ENCODE measurements at places on chromosomes 5 and 9.

DNA sequence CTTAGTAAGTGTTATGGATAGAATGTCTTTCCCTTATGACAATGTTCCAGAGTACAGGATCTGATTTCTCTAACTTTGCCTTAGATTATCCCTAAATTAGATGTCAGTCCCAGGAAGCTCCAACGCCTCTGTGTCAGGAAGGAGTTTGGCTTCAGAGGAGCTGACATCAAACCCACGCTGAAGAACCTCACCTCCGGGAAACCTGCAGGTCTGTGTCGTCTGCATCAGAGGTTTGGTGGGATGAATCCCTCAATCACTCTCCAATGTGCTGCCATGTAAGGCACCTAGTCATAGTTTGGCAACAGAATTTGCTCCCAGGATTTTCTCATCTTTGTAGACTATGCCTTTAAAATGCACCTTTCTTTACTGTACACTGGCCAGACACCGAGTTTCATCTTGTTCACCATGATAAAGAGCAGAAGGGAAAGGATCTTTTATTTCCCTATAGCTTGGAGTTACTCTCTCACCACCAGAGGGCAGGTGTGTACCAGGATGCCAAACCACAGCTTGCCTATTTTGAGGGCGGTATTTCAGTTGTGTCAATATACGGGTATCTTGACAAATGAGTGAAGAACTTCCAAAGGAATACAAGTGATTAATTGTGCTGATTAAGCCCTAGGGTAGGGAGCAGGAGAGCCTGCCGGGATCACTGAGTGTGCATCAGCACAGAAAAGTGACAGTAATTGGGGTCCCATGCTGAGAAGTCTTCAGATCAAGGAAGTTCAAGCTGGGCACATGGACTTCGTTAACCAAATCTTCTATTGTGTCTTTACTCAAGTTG, 23.4 kb downstream of the MINAR2 start:
- DNase-seq = peak; percentile 35

GRCh38 chr5:10542055-10542550, 21.8 kb upstream of the ANKRD33B start:
- DNase-seq = no peak

- DNase-seq = peak; percentile 84
Measured at GRCh38 chr9:136107155-136107952, 11.3 kb downstream of the TMEM250 start.

DNA sequence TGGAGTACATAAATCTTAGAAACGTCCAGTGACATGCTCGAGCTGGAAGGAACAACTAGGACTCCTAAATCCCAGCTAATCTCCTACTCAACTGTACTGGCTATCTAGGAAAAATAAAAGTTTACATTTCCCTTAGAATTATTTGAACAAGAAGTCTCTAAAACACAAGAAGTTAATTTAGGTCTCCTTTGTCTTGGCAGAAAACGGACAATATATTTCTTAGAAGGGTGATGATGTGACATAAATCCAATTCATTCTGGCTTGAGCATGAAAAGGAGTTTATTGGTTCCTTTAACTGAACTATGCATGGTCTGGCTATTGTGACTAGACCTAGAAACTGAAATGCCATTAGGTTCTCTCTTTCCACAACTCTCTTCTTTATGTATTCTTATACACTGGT, 1242.2 kb upstream of the DMAC1 start:
- DNase-seq = no peak

DNA sequence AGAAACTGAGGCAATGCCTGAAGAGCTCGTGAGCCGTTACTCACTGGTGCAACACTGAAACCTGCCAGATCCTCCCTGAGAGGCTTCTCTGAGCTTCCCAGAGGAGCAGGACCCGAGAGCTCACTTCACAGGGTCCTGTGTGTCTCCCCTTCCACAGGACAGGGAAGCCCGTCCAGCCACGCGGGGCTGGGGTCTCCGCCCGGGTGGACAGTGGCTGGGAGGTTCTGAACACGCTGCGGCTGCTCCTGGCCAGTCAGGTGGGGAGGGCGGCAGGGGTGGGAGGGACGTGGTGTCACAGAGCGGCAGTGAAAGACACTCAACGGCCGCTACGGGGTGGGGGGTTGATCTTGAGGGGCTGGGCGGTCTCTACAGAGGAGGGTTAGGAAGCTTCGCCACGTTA, 290 bp upstream of the ZDHHC11 start:
- DNase-seq = no peak

- peak; percentile 5 for DNase-seq
Measured at GRCh38 chr5:135205632-135206349, 171.8 kb upstream of the PITX1 start.

- DNase-seq = no peak
Measured at GRCh38 chr9:134216449-134216951, 52.1 kb upstream of the RNU6ATAC start.

GRCh38 chr5:15933259-15934207, 246.1 kb downstream of the MARCHF11 start:
- DNase-seq = no peak

DNA sequence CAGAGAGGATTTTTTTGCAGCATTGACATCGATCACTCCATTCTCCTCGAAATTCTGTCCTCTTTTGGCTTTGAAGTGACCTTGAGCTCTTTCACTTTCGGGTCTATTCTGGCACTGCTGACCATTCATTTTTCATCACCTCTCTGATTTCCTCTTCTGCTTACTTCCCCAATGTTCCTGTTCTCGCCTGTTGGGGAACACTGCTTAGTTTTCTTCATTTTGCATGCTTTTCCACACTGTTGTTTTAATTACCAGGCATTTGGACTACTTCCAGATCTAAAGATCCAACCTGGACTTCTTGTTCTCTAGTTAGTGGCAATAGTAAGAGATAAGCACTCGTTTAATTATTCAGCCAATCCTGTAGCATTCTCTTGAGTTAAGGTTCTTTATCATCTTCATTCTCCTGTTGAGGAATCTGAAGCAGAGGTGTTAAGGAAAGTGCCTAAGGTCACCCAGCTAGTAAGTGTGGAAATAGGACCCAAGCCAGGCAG, 53.4 kb downstream of the MAN2A1 start:
- no peak for DNase-seq

GRCh38 chr5:178126556-178126955, 4.3 kb upstream of the RMND5B start:
- no peak for DNase-seq

GRCh38 chr5:91383956-91384300, 811 bp upstream of the ARRDC3 start:
- peak; percentile 30 for DNase-seq

GRCh38 chr5:172005708-172006320, 624 bp downstream of the FBXW11 start:
- no peak for DNase-seq

GRCh38 chr9:132216861-132217619, 55.2 kb downstream of the NTNG2 start:
- no peak for DNase-seq

DNA sequence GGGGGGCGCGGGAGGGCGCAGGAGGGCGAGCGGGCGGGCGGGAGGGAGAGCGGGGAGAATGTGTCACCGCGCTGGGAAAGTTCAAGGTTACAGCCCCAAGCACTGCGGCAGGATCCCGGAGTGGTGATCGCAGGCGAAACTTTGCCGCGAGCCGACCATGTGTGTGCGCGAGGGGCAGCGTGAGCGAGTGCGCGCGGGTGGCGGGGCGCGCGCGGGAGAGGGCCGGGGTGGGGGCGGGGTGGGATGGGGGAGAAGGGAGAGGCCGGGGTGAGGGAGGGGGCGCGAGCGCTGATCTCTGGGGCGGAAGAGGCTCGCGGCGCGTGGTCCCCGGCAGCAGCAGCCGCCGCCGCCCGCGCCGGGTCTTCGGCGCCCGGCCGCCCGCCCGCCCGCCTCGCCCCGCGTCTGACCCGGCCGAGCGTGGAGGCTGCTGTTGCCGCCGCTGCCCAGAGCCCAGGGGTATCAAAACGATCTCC, at the start of gene NFIB:
Gene NFIB, minus strand, starts transcription at position 191 of the 473 bp plus-strand sequence. CDS start 630 bp downstream, outside the sequence.
- DNase-seq = peak; percentile 49

DNA sequence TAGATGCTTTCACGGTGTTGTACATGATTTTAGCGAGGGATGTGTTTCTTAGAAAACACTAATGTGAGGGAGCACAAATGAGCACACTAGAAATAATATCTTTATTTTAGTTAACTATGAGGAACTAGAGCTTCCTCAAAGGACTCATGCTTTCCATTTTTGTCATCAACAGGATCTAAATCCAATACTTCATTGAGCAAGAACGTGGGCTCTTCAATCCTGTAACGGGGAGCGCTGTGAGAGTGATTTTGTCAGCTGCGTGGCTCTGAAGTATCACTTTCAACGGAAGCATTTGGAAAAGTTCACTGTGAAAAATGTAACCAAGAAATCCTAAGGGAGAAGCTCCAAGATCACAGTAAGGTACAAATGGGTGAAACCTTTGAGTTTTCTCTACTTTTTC, 93.2 kb downstream of the LIX1 start:
- no peak for DNase-seq

GRCh38 chr5:139903795-139904565, 108.4 kb downstream of the PSD2 start:
- peak; percentile 45 for DNase-seq

DNA sequence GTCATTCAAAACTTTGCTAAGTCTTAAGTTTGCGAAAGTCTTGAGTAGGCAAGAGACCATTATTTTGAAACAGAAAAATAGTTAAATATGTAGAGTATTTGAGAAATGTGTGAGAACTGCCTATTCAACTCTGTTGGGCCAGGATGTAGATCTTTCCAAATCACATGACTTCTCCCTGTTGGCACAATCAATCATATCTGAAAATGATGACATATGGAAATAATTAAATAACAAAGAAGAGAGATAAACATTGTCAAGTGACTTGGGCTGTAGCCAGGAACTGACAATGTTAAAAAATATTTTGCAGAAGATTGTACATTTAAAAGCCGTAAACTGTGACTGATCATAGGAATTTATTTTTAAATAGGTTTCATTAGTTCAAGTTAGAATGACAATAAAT, 104.6 kb upstream of the IL6ST start:
- peak; percentile 30 for DNase-seq

DNA sequence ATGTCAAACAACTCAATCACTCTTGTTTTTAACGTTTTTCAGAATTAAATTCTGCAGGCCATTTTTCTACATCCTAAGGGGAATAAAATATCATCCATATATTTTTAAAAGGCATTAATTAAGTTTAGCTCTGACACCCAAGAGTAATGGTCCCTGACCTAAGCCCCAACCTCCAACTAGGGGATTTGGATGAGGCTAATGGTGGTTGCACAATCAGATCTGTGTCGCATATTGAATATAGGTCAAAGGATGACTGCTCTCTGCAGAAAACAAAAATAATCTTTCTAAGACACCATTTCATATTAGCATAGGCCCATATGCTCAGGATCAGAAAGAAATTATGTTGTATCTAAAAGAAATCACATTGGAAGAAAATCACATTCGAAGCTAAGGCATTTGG, 20.7 kb downstream of the CDH6 start:
- no peak for DNase-seq

DNA sequence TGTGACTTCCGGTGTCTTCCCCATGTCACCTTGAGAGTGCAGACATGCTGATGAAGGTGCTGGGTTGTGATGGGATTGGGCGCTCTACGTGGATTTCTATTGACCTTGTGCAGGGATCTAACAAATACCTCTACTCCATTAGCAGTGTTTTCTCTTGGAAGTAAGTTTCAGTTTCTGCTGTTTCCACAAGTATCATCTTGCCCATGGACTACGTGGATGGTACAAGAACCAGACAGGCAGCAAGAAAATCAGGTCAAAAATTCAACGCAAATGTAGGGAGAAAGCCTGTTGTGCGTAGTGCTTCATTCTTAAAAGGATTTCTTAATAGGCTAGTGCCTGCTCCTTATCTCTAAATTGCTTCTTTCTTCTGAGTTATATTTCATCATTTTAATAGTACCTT, 60.8 kb downstream of the AOPEP start:
- DNase-seq = no peak

- no peak for DNase-seq
Measured at GRCh38 chr5:79448336-79448735, 65.6 kb downstream of the HOMER1 start.

DNA sequence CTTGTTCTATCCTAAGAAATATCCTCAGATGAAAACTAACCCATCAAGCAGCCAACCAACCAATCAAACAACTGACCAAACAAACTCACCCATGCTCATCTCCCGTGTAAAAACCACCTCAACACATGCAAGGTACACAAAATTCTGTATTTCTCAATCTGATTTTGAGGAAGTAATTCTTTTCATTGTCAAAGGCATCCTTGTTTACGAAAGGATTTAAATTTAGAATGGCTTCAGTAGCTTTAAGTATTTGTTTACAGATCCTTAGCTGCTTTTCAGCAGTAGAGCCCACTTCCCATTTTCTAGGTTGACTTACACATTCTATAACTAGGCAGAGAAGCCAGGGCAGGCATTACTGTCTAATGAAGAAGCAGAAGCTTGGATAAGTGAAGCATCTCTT, 78.6 kb downstream of the NTRK2 start:
- no peak for DNase-seq

GRCh38 chr5:57986761-57987341, 473.0 kb downstream of the PLK2 start:
- no peak for DNase-seq

DNA sequence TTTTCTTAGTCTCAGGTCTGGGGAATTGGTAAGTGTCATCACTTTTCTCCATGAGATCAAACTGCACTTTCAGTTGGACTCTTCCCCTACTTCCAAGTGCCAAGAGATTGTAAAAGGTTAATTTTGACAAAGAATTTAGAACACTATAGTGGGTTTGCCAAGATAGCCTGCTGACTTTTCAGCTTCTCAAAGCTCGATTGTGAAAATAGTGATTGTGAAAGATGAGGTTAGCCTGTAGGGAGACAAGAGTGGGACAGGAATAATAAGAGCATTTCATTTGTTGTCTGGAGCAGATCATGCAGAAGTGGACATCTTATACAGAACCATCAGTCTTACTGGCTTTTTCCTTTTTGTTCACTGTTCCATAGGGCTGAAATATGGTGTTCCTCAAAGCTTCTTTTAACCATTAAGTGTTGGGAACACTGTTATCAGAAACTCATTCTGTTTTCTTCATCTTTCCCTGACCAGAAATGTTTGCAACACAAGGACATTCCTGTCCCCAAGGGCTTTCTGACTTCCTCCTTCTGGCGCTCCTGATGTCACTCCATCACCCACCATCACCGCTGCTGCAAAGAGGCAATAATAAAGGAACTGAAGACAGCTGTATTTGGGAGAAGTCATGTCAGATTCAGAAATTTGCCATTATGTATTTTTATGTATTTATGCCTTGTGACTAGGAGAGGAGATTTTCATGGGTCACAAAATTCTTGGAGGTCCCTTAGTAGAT, 11.6 kb upstream of the SPTAN1 start:
- DNase-seq = no peak

DNA sequence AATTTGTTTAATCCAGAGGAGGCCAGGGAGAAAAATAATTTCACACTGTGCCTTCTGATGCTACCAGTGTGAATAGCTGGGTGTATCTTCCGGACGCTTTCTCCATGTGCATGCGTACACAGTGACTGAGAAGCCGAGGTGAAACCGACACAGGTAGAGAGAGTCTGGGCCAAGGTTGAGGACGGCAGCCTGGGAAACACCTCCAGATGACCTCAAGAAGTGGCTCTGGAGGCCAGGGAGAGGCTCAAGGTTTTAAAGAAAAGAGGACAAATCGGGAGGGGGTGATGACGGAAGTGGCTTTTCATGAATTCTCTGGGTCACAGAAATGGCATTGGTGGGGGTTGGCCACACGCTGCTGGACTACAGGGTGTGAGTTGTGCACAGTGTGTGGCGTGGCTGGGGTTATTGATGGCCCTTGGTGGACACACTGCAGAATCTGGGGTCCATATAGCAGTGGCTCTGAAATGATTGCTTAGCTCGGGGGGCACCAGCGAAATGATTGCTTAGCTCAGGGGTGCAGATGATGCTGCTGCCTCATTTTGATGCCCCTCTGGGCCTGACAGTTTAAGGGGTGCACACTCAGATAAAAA, 34.1 kb upstream of the LRRC14B start:
- no peak for DNase-seq
